ENCODE measurements at places on chromosomes 2 and 18.

DNA sequence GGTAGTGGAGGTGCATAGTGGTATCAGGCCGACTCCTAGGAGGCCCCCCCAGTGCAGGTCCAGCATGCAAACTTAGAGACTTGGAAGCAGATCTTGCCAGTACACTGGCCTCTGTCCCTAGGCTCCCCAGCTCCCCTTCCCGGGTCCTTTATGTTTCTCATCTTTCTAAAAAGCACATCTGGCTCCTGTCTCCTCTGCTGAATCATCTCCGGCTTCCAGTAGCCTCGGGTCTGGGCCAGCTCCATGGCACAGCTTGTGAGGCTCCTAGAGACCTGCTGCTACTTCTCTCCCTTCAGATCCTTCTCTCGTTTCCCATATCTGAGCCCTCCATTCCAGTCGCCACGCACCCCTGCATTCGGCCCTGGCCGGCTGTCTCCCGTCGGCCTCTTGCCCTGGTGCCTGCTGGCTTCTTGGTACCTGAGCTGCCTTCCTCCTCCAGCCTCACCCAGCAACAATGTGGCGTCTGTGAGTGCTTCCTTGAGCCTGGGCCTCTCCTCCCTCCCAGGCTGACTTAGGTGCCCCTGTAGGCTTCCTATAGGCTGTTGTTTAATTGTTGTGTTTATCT is 6.6 kb downstream of the TRAF3IP1 start:
- peaks cover 1% of the 10 kb centered on the region for H3K4me1 ChIP-seq
- no peak overlapping the region for H3K4me3 ChIP-seq
- no peaks in the 10 kb centered on the region for H3K27me3 ChIP-seq
- DNase-seq: no peak
- H3K27ac ChIP-seq: no peak overlapping the region
- peaks cover 15% of the 10 kb centered on the region for H3K36me3 ChIP-seq

GRCh38 chr2:42939411-42940206 is 147.2 kb upstream of the HAAO start:
- H3K36me3 ChIP-seq: no peaks in the 10 kb centered on the region
- H3K27me3 ChIP-seq: no peaks in the 10 kb centered on the region
- H3K4me1 ChIP-seq: peaks cover 9% of the 10 kb centered on the region
- DNase-seq: no peak
- no peak overlapping the region for H3K4me3 ChIP-seq

GRCh38 chr2:20616341-20616871 is 34.5 kb downstream of the HS1BP3 start:
- H3K4me1 ChIP-seq: peaks cover 77% of the 10 kb centered on the region
- DNase-seq: peak; percentile 67
- peaks cover 17% of the 10 kb centered on the region for H3K36me3 ChIP-seq
- H3K27ac ChIP-seq: peak overlapping the region; percentile 99
- H3K4me3 ChIP-seq: no peak overlapping the region

DNA sequence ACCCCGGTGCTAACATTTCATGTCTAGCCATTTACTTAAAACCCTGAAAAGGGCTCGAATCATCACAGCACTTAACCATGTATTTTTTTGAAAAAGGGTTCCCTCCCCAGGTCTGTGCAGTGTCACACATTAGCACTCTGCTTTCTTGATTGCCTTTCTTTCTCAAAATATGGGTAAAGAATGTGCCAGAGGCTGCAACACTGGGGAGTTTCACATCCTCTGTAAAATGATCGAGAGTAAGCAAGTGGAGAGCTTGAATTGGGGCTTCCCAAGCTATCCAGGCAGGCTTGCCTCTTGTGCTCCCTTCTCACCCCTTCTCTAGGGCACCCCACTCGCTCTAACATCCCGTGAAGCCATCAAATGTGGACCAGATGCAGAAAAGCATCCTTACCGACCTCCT is 177.0 kb upstream of the CCDC68 start:
- H3K36me3 ChIP-seq: no peaks in the 10 kb centered on the region
- peaks cover 2% of the 10 kb centered on the region for H3K27me3 ChIP-seq
- H3K27ac ChIP-seq: no peak overlapping the region
- DNase-seq: no peak
